Spleen (tissue), 13 donors: ENCODE measurements at places on chromosomes 5 and 9.

DNA sequence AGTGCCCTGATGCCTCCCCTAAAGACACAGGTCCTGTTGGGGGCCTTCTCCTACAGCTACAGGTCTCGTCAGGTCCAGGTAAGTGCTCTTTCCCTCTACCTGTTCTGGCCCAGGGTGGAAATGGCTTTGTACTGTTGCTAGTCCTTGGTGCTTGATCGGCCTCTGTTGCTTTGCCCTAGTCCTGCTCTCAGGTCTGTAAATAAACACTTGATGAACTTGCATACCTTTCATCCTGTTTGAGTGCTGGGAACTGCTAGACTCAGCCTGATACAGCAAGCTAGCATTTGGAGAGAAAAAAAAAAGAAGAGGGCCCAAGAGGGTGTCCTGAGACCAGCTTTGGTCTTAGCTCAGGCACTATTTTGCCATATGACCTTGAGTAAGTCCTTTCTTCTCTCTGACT, 21.8 kb upstream of the ZNF618 start:
- DNase-seq: no peak

- no peak for DNase-seq
Observed at GRCh38 chr5:159003045-159004030, 96.4 kb downstream of the EBF1 start.

GRCh38 chr5:81906086-81906485, 65.7 kb upstream of the ATG10 start:
- DNase-seq: no peak

DNA sequence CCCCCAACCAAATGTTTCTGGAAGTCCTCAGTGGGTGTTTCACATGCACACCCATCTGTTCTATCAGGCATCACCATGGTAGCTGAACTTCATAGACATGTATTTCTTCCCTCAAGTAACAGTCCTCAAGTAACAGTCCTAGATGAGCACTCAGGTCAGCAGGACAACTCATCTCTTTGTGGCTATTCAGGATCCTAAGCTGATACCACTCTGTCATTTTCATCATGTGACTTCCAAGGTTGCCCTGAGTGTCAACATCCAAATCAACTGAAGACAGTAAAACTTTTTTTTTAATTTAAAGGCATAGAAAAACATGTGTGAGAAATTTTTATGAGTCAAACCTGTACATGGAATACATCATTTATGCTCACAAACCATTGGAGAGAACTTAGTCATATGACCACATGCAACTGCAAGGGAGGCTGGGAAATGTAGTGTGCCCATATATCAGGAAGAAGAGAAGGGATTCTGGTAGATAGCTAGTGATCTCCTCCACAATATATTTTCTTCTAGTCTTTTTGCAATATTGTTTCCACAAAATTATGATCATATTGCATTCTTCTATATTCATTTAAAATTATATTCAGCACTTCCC, 64.2 kb upstream of the FST start:
- no peak for DNase-seq

DNA sequence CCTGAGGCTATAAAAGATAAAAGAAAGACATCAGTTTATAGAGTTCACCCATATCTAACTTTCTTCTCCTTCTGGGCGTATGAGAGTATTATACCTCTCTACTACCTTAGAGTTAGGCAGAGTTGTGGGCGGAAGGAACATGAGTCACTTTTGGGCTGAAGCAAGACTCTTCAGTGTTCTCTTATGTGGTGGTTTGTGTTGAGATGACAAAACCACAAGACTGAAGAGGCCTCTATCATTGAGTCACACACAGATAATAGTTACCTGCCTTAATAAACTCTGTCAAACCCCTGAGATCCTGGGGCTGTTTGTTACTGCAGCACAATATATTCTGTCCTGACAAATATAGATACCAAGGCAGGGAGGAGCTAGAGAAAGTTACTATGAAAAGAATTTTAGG, 184.2 kb downstream of the EFNA5 start:
- DNase-seq: no peak

DNA sequence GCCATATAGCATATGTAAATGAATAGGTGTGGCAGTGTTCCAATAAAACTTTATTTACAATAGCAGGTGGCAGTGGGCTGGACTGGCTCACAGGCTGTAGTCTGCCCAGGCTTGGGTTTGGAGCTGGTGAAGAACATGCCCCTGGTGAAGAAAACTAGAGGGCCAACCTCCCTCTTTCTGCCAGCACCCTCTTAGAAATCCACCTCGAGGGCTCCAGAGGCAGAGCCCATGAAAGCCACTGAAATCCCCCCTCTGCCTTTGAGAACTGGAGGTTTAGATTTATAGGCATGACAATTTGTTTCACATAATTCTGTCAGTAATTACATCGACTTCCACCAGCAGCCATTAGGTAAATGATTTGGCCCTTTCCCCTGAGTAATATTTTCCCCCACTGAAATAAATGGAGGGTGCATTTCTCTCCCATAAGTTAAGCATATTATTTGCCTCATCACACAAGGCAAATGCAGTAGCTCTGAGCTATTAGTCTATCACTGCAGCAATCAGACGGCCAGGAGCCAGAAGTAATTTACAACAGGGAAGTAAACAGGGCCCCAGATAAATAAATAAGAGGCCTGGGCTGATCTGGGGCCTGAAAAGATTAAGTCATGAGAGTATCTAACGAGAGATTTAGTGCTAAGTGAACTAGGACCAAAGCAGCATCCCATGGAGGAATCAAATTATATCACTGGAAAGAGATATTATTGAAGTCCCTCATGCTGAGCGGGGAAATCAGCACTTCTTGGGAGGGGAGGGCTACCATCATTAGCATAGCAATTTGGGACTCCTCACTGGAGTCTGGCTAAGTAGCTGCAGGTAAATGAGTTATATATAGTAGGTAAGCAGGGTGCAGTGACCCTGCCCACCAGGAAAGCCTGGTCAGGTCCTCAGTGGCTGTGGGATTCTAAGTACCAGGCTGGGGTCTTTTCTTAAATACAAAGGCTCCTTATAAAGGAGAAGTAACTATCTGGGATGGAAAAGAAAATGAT, 123.9 kb downstream of the SLIT3 start:
- DNase-seq: no peak

DNA sequence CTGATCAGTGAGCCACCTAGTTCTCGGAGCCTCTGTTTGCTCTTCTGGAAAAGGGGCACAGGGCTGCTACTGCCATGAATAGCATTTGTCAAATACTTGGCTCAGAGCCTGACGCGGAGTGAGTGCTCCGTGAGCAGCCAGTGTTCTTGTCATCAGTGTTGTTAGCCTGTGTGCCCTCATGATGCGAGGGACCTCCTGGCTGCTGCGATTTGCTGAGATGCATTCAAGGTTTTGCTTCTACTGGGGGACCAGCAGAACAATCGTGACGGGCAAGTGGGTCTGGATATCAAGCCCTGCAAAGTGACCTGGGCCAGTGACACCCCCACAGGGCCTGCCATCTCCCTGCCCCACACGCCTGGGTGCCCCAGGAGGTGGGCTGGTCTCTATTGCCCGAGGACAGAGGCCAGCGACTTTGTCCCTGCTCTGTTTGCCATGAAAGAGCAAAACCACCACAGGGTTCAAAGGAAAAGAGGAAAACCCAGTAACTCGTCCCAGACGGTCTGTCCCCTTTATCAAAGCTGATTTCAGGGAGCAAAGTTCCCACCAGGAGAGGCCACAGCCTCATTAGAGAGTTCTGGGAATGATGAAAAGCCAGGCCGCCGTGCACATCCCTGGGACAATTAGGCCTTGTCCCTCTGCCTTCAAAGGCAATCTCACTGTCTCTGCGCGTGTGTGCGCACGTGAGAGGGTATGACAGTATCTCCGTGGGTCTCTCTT, 86.5 kb upstream of the LMX1B start:
- peak; percentile 41 for DNase-seq

- DNase-seq: no peak
Observed at GRCh38 chr5:5188376-5189050, 48.4 kb downstream of the ADAMTS16 start.

- no peak for DNase-seq
Observed at GRCh38 chr5:65862384-65862783, 64.0 kb upstream of the ERBIN start.

- DNase-seq: no peak
Observed at GRCh38 chr9:136921307-136921706, 23.2 kb downstream of the FBXW5 start.

- no peak for DNase-seq
Observed at GRCh38 chr5:177491983-177492746, 5.2 kb downstream of the PDLIM7 start.

DNA sequence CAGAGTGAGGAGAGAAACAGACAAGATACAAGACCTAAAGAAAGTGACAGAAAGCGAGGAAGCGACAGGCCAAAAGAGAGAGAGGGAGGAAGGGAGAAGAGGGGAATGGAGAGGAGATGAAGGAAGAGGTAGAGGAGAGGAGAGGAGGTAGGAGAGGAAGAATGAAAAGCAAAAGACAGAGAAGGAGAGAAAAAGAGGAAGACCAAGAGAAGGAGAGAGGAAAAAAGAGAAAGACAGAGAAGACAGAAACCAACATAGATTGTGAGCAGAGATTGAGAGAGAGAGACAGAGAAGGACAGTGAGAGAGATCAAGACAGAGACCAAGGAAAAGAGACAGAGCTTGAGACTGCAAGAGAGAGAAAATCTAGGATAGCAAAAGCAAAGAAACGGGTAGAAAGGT, 58.6 kb upstream of the FNIP1 start:
- no peak for DNase-seq

DNA sequence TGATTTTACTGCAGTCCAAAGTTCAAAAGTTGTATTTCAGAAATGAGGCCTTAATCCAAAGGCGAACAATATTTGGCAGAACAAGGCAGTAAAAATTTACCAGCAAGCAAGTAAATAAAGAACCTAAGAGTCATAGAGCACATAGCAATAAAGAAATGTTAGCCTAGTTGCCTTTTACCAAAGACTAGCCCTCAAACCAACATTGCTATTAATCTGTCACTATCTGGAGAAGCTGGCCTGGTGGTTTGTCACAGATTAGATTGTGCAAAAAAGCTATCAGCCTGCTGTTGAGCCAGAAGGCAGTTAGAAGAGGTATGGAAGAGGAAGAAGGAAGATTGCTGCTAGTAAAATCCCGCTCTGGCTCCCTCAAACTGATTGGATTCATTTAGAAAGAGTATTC, 304.7 kb upstream of the KLF4 start:
- no peak for DNase-seq

- DNase-seq: peak; percentile 81
Observed at GRCh38 chr5:176446884-176447590, 1.1 kb upstream of the FAF2 start.

DNA sequence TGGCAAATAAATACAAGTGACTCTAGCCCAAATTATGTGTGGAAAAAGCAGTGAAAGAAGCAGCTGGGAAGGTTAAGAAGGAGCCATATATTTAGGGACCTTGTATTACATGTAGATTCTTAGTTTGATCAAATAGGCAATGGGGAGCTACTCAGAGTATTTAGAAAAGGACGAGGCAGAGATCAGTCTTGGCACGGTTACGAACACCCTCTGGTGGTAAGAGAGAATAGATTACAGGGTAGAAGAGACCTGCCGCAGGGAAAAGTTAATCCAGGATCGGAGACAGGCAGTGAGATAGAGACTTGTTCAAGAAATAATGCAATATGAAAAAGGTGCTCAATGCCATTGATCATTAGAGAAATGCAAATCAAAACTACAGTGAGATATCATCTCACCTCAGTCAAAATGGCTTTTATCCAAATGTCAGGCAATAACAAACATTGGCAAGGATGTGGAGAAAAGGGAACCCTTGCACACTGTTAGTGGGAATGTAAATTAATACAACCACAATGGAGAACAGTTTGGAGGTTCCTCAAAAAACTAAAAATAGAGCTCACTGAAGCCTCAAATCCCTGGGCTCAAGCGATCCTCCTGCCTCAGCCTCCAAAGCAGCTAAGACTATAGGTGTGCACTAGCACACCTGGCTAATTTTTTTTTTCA, 12.0 kb downstream of the INIP start:
- no peak for DNase-seq

DNA sequence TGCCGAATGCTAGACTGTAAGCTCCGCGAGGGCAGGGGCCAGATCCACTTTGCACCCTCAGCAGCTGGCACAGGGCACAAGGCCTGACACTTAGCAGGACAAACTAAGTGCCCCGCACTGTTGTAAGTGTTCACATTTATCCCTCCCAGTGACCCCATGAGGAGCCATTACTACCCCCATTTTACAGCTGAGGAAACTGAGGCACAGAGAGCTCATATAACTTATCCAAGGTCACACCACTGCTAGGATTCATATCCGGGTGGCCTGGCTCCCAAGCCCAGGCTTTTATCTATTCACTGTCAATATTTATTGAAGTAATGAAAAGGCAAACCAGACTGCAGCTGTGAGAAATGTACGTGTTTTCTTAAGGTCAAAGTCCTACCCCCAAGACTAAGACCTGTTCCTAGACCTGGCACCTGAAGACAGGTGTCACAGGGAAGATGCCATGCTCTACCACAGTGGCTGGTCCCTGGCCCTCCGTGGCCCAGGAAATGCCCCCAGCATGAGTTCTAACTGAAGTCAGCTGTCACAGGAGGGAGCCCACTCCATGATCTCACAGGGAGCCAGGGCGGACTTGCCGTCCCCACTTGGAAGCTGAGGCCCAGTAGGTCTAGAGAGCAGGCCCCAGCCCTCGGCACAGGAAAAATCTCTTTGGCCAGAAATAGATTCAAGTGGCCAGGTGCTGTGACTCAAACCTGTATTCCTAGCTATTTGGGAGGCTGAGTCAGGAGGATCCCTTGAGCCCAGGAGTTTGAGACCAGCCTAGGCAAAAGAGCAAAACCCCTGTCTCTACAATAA, 74.7 kb upstream of the IL17B start:
- DNase-seq: no peak

GRCh38 chr5:33650911-33651310, 210.1 kb downstream of the TARS1 start:
- no peak for DNase-seq

- DNase-seq: no peak
Observed at GRCh38 chr5:146656703-146657102, 140.7 kb upstream of the GPR151 start.

DNA sequence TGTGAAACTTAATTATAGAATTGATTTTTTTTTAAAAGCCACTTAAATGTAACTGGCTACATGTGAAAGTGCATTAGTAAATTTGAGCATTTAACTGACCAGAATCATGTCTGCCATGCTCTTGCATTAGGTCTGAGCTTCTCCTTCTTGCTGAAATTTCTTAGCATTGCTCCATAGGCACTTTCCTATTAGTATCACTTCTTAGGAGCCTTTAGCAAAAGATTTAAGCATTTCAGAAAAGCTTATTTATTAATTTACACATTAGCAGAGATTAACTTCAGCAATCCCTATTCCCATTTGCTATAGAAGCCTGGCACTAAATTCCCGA, 211.0 kb downstream of the SNX18 start:
- DNase-seq: no peak

- no peak for DNase-seq
Observed at GRCh38 chr9:35277628-35278359, 116.0 kb downstream of the UNC13B start.

GRCh38 chr5:82290005-82290404, 11.9 kb upstream of the RPS23 start:
- no peak for DNase-seq

DNA sequence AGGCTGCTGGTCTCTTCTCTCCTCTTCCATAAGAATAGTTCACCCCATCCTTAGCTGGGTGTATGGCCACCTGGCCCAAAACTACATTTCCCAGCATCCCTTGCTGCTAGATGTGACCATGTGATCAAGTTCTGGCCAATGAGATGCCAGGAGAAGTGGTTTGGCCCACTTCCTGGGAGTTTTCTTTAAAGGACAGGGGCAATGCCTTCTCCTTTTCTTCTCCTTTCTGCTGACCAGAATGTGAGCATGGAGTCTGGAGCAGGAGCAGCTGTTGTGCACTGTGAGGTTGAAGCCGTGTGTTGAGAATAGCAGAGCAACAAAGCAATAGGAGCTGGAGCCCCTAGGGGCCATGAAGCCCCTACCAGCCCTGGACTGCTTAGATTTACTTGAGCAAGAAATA, 36.8 kb downstream of the C9orf50 start:
- DNase-seq: no peak
